ENCODE measurements at places on chromosomes 11 and 22.
A peak's percentile ranks its signal among the peaks of the same experiment; 100 is the strongest.

DNA sequence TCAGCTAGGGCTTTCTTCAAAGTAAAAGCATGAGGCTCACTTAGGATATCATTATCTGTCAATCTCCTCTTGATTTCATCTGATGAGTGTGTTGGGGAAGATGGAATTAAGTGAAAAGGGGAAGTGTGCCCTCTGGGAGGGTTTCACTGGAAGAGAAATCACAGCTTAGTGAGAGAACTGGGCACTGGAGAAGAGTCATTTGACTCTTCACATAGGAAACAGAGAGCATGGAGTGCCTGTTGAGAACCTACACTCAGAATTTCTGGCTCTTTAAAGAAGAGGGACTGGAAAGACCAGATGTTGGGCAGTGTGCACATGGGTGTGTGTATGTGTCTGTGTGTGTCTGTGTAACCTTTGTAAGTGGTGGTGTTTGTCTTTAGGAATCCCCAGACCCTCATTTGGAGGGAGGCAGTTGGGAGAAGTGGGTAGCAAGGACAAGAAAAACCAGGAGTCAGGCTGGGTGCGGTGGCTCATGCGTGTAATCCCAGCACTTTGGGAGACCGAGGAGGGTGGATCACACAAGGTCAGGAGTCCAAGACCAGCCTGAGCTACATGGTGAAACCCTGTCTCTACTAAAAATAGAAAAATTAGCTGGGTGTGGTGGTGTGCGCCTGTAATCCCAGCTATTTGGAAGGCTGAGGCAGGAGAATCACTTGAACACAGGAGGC lies 10.0 kb downstream of the STX3 start:
- DNase-seq = no peak

- no peak for DNase-seq
Observed at GRCh38 chr22:22480940-22481339, 27.6 kb downstream of the ZNF280B start.

GRCh38 chr11:38256436-38256835 lies 1658.4 kb upstream of the RAG2 start:
- DNase-seq = no peak

DNA sequence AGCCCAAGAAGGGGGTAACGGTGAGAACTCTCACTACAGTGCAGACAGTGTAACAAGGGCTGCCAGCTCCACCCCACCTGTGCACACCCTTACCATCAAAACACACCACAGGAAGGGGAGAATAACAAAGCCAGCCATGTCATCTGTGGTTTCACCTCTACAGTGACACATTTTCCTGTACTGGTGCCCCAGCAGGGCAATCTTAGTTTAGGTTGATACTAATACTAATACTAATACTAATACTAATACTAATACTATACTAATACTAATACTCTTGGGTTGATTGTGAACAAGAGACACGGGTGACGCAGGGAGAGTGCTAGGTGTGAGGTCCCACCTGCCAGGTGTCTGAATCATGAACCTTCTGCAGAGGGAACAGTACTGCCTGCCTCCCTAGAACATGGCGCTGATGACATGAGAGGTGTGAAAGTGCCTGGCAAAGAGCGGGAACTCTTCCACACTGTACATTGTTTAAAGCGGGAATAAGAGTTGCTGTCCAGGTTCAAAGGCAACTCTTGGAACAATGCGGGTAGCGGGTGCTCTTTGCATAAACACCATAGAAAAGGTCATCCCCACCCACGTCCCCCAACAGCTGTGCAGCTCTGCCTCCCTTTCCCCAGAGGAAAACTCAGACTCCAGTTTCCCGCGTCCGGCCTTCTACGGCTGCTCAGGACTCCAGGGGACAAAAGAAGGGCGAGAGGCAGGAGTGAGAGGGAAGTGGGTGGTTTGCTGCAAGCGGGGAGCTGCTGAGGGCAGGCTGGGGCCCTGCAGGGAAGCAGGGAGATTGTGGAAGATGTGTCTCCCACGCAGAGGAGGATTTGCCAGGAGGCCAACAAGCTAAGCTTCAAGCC lies 25.0 kb upstream of the TMPRSS4 start:
- DNase-seq = peak; percentile 46

GRCh38 chr11:45599161-45599943 lies 66.1 kb downstream of the CHST1 start:
- DNase-seq = no peak

DNA sequence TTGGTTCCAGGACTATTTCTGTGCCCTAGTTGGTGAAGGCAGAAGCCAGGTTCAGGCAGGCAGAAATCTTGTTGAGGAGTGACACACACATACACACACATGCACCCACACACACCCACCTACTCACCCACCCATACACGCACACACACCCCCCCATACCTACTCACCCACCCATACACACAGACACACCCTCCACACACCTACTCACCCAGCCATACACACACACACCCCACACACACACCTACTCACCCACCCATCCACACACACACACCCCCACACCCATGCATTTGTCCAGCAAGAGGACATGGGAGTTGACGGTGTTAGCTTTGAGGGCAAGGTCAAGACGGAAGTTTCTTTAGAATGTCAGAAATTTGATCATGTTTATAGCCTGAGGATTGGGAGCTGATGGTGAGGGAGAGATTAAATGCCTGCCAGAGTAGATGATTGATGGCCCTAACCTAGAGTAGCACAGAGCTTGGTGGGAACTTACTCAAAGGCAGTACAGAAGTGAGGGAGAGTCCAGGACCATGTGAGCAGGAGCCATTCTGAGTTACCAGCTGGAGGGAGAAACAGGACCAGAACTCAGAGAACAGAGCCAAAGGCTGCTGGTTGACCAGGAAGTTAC lies 68.9 kb downstream of the CYB5R2 start:
- DNase-seq = no peak

GRCh38 chr11:33467966-33468365 lies 210.8 kb downstream of the HIPK3 start:
- DNase-seq = no peak

GRCh38 chr22:30267382-30268302 lies 991 bp upstream of the OSM start:
- DNase-seq = no peak

DNA sequence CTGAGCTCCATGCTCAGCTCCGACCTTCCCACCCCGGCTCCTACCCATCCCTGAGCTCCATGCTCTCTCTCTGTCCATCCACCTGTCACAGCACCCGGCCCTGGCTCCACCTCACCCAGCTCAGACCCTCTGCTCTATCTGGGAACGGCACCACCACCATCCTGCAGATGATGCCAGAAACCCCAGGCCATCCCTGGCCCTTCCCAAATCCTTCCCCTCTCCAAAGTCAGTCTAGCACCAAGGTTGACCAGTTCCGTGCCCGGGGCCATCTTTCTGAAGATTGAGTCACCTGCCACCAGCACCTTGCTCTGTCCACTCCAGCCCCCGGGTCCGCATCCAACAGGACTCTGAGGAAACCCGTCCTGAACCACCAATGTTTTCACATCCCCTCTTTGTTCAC lies 969.6 kb downstream of the BRD1 start:
- peak; percentile 78 for DNase-seq

DNA sequence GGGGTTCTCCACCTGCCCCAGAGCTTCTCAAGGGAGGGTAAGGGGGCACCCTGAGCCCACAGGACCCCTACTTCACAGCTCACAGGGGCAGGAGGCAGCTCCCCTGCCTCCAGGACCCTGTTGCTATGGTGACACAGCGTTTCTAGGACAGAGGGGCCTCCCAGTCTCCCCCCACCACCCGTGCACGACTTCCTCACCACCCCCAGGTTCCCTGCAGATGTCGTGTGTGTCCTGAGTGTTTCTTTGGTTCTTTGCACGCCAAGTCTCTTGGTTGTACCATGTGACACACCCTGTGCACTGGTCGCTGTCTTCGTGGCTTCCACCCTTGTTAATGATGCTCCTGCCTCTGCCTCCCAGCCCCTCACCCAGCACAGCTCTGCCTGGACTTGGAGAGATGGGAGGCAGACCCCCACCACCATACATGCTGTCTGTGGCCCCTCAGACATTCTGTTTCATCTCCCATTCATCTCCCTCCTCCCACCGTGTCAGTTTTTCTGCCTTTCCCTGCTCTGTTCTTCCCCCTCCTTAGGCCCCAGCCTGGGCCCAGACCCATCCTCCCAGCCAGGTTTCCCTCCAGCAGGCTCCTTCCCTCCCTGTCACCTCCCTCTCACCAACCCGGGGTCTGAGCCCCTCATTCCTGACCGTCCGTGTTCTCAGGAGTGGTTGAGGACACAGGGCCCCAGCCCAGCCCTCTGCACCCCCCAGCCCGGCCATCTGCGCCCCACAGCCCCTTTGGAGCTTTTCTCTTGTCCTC lies 24.5 kb upstream of the RAB1B start:
- DNase-seq = no peak

DNA sequence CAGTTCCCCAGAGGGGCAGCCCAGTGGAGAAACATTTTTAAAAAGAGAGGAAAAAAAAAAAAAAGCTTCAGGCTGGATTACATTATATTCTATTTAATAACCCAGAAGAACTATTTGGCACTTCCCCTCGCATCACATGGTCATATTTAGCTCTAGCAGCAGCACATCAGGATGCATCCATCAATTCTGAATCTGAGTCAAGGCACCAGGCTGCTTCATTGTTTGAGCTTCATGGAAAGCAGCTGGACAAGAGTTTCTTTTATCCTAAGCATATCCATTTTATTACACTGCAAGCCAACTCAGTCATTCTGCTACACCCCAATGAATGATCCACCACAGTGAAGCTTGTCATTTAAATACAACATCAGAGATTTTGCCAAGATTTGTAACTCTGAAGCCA lies 10.0 kb downstream of the SPTY2D1 start:
- no peak for DNase-seq

- no peak for DNase-seq
Observed at GRCh38 chr11:67345920-67346819, 7.2 kb downstream of the POLD4 start.

- no peak for DNase-seq
Observed at GRCh38 chr11:86990515-86990914, 35.3 kb upstream of the FZD4 start.

- no peak for DNase-seq
Observed at GRCh38 chr11:70625582-70626518, 227.5 kb downstream of the CTTN start.

DNA sequence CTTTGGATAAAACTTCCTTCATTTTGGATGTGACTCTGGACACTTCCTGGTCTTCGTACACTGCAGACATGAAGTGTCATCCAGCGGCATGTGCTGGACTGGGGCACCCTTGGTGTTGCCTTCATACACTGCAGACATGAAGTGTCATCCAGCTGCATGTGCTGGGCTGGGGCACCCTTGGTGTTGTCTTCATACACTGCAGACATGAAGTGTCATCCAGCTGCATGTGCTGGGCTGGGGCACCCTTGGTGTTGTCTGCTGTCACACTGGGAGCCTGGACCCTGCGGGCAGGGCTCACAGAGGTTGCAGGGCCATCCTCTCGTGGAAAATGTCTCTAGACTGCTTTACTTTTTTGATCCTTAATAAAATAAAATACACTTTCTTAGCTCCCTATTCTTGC lies 771.4 kb downstream of the BRD1 start:
- DNase-seq = no peak

- no peak for DNase-seq
Observed at GRCh38 chr22:46178755-46179505, 28.6 kb downstream of the PPARA start.

- DNase-seq = no peak
Observed at GRCh38 chr11:92406472-92406871, 181.9 kb downstream of the FAT3 start.

DNA sequence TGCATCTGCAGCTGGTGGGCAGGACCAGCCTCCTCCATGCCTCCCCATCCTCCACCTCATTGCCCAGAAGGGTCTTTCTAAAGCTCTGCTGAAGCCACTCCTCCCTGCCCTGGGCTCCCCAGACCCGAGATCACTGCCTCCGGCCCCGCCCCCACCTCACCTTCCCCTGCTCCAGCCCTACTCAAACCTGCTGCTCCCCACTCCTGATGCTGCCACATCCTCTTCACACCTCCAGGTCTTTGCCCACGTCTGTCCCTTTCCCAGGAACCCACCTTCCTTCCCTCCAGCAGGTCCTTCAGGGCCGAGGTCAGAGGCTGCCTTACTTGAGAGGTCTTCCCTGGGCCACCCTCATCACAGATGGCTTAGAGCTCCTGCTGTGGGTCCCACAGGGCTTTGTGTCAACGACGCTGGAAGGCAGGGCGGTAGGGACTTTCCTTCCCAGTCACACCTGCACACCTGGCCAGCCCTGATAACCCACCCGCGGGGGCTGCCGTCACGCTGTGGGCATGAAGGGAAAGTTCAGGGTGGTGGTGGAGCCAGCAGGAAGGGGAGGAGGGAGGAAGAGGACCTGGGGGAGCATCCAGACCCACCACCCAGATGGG lies 11.9 kb downstream of the WNT7B start:
- no peak for DNase-seq

- DNase-seq = no peak
Observed at GRCh38 chr22:31275018-31275417, 17.3 kb downstream of the PIK3IP1 start.

DNA sequence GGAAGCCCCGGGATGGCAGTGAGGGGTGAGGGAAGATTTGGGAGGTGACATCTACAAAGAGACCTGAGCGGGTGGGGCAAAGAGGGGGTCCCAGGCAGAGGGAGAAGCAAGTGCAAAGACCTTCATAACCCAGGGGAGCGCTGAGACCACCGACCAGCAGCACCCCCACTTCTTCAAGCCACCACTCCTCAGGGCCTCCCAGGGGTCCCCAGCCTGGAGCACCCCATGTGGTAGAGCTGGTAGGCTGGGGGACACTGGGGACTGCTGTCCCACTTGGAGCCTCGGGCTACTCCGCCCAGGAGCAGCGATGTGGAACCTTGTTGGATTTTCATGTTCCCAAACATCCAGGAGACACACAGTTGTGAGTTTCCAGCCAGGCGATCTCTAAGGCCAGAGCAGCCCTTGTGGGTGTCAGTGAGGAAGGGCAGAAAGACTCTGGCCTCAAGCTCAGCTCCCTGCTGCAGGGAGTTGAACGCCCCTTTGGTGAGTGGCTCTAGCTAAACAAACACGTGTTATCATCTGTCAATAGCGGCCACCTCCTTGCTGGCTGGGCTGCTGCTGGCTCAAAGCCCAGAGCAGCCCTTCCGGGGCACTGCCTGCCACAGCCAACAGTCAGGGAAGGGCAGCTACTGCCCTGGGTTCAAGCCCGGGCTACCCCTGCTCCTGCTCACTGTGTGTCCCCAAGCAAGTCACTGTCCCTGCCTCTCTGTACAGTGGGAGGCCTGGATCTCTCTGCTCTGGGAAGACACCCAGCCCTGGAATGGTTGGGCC lies 25.7 kb upstream of the CHKA start:
- no peak for DNase-seq

DNA sequence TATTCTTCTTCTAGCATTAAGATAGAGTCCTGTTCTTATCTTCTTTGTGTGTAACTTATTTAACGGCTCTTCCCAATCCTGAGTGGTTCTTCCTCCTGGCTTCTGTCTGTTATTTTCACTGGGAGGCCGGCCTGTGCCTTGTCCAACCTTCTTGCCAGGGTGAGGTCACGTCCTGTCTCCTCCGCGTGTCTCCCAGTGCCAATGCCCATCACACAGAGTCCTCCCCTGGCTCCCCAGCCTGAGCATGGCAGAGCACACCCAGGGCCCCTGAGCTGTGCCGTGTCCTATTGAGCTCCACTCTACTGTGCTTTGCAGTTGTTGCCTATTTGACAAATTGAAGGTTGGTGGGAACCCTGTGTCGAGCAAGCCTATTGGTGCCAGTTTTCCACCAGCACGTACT lies 487.3 kb downstream of the BRD1 start:
- DNase-seq = peak; percentile 67

Data from osteocyte (in vitro differentiated cells).